ENCODE measurements at places on chromosomes 5 and 9.

DNA sequence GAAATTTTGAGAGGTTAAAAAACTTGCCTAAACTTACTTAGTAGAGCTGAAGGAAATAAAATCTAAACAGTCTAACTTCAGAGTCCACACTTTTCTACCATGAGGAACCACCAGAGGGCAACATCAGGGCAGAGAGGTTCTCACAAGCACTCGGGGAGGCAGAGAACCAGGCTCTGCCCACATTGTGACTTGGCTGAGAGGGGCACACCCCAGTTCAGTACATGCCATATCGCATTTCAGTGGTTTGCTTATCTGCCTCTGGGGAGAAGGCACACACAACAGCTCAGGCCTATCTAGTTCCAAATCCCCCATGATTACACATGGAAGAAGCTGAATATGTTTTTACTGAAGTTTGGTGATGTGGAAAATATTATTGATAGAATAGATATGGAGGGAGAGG is 49.2 kb downstream of the EQTN start:
- peak; percentile 19 for DNase-seq

GRCh38 chr5:18749763-18750162 is 1115.5 kb downstream of the TAF11L14 start:
- no peak for DNase-seq

DNA sequence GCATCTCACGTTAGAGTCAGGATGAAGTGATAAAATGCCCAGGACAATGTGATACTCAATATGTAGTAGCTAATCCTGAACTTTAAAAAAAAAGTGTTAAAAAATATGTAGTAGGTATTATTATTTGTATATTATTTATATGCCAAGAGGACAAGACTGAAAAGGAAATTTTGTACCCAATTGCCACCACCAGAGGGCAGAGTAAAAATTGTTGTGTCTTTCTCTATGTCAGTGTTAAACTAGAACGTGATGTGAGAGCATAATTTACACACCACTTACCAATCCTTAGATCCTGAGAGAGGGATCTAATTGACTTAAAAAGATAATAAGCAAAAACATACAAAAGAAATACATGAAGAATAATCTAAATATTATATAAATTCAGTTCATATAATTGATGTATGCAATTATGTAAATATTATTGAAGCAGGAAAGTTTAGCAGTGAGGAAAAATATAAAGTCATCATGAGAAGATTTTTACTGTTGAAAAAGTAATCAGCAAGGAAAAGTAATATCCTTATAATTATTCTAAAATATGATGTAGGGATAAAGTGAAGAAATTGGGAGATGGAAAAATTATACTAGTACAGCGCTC is 288.9 kb downstream of the RAB3C start:
- DNase-seq: peak; percentile 21

DNA sequence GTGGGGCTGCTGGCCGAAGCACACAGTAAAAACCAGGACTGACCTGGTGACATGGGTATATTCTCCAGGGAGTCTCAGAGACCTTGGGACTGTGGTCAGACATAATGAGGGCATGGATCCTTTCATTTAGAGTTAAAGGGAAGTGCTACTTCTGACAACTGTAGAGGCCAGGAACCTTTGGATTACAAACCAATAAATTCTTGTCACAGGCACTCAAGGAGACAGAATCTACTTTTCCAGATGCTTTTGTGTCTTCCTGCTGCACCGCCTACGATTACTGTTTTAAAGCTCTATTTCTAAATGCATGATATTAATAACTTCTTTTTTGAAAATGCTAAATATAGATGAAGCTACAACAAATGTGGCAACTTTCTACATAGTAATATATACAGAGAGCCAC is 106.5 kb upstream of the LPAR1 start:
- no peak for DNase-seq

DNA sequence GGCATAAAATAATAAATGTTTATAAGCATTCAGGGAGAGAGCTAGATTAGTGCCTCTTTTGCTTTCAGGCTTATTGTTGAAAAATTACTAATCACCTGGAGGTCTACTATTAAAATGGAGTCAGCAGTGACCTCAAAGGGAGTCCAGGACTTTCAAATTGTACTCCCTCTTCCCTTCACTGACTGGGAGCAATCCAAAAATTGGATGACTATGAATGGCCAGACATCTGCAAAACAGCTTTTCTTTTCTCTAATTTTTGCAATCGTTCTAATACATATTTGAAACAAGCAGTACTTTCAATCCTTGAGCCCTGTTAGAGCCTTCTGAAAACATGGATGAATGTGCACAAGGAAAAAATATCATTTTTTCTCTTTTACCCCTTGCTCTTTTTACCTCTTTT is 461.8 kb downstream of the TMEM232 start:
- no peak for DNase-seq

GRCh38 chr9:123335193-123335985 is 20.6 kb upstream of the CRB2 start:
- no peak for DNase-seq

DNA sequence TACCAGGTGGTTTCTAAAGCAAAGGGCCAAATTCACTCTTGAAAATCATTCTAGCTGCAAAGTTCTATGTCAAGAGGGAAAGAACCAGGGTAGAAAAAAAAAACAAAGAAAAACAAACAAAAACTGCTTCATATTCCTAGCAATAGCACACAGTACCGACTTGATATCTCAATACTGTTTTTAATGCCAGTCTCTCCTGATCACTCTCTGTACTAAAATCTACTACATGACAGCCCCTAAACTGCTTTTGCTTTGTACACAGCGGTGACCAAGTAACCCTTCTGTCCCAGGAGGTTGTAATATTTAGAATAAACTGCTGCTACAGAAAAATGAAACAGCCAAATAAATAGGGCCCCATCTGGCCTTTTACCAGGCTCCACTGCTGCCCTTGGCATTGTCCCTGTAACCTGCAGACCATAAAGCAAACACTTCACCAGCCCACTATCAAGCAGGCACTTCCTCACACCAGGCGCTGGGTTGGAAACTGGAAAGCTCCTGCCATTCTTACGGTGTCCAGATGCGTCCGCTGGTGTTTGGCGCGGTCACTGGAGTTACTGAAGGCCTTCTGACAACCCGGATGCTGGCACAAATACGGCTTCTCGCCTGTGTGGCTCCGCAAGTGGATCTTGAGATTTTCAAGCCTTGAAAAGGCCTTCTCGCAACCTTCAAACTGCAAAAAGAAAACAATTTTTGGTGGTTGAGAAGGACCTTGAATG is 363.2 kb downstream of the GLIS3 start:
- no peak for DNase-seq

DNA sequence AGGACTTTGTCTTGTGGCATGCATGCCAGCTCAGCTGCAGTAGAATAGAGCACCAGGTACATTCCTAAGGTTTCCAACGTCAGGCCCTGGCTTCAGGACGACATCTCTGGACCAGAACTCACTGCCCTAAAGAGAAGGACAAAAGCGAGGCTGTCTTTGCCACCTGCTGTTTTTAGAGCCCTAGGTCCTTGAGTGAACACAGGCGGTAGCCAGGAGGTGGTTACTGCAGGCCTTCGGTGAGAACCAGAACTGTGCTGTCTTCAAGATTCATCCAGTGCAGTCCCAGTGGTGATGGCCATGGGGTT is 288.9 kb upstream of the CDH18 start:
- DNase-seq: no peak

GRCh38 chr9:13189362-13189761 is 90.1 kb downstream of the MPDZ start:
- DNase-seq: no peak

Data from stimulated activated naive CD8-positive, alpha-beta T cell treated with anti-CD3 and anti-CD28 coated beads, Interleukin-15, Interleukin-2, amounts not matched to agents 100 U/mL and 50 U/mL, for 24 hours (primary cell).